Stimulated activated CD4-positive, alpha-beta T cell treated with anti-CD3 and anti-CD28 coated beads, Interleukin-2, amount 100 ng/mL, for 4 hours (primary cell): ENCODE measurements at places on chromosomes 13 and 19.

DNA sequence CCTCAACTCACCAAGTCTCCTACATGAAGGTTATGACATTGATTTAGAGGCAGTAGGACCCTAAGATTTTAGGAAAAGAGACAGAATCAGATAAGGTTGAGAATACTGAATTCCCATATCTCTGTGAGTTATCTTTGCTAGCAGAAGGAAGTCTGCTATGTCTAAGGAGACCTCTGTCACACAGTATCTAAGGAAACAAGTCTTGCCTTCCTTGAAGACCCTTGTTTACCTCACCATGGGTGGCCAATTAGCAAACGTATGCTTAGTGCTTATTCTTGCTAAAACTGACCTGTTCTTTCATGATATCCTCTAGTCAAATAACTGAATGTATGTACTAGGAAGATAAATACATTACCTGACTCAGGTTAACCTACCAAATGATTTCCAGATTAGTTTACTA lies 855.4 kb upstream of the SLITRK1 start:
- no peak for DNase-seq

DNA sequence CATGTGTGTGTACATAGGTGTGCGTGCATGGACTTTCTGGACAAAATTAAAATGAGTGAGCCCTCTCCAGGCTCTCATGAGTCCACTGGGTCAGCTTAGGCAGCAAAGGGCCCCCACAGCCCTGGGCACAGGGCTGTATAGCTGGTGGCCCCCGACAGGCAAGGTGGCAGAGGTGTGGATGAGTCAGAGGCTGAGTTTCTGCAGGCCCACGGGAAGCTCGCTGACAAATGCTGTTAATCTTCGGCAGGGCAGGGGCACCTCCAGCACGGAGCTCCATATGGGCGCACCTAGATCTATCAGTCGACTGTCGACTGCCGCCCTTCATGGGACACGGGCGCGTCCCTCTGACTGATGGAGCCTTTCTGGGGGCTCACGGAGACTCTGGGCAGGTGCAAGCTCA lies 181.1 kb downstream of the URI1 start:
- no peak for DNase-seq

GRCh38 chr13:29140277-29140676 lies 320.1 kb downstream of the MTUS2 start:
- no peak for DNase-seq

DNA sequence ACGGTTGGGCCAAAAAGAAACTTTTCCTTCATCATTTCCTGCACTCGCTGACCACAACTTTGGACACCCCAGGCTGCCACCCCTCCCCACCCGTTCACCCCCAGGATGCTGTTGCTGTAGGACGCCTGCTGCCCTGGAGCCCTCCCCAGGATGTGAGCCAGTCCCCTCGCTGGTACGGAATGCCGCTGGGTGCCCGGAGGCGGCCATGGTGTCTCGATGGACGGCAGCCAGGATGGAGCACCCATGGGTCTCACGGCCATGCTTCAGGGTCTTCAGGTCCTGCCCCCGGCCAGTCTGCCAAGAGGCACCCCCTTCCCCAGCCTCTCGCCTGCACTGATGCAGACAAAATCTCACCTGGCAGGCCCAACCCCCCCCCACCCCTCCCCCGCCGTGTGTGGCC lies 15.4 kb upstream of the CSNK1G2 start:
- no peak for DNase-seq

GRCh38 chr19:33374236-33374714 lies 766 bp downstream of the CEBPG start:
- no peak for DNase-seq
